ENCODE measurements at places on chromosomes 3 and 15.

GRCh38 chr15:85974348-85974705 lies 105.3 kb upstream of the AGBL1 start:
- ATAC-seq: peak; percentile 93

DNA sequence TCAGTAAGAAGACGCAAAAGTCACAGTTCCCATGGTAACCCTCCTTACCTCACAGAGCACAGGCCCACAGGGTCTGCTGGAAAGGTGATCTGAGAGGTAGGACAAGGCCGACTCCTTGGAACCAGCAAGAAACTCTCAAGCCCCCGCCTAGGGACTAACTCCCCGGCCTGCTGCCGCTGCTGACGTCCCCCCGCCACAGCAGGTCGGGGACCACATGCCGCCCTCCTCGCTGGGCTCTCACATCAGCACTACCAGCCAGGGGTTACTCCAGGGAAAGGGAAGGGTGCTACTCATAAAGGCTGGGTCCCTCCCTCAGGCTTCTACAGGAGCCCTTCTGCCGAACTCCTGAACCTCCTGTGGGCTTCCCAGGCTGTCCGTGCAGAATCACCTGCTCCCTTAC lies 94.2 kb downstream of the XXYLT1 start:
- no peak for ATAC-seq

GRCh38 chr3:57065588-57065987 lies 5.1 kb downstream of the SPATA12 start:
- no peak for ATAC-seq

- no peak for ATAC-seq
These were observed 236.4 kb downstream of the KLF13 start for GRCh38 chr15:31563001-31563400.

GRCh38 chr15:59492389-59493377 lies 54.7 kb downstream of the FAM81A start:
- ATAC-seq: peak; percentile 99

GRCh38 chr3:61701011-61701410 lies 139.6 kb downstream of the PTPRG start:
- no peak for ATAC-seq

- peak; percentile 97 for ATAC-seq
These were observed 8.8 kb upstream of the NPHP3 start for GRCh38 chr3:132730891-132731580.

GRCh38 chr3:168248383-168249204 lies 152.9 kb upstream of the GOLIM4 start:
- peak; percentile 65 for ATAC-seq

DNA sequence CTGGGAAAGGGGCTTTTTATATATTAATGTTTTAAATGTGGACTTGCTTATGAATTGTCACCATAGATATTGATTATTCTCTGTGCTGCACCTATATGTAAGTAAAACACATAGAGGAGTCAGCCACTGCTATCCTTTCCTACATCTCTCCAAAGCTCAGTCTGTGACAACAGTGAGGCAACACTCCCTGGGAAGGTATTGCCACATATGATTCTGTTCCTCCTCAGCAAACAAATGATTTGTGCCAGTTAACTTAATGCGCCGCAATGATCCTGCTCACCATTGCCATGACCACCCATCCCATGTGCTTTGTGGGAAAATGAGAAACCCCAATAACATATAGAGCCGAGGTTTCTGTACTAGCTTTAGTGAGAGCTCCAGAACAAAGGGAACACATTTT lies 75.1 kb upstream of the FBN1 start:
- ATAC-seq: no peak

DNA sequence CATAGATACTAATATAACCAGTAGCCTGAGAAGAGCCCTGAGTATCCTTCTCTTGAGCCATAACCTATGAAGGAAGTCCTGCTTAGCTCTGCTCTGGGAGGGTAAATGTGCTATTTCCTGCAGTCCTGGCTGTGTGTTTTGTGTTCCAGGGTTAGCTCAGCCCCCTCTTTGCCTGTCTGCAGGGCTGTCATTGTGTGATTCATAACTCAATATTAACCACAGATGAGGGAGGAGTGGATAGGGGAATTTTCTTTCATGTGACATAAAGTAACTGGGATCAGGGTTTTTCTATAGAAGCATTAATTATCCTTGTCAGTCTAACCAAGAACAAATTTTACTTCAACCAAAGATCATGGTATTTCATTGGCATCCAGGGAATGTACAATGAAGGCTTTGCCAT lies 183.3 kb upstream of the ZBTB20 start:
- peak; percentile 98 for ATAC-seq

DNA sequence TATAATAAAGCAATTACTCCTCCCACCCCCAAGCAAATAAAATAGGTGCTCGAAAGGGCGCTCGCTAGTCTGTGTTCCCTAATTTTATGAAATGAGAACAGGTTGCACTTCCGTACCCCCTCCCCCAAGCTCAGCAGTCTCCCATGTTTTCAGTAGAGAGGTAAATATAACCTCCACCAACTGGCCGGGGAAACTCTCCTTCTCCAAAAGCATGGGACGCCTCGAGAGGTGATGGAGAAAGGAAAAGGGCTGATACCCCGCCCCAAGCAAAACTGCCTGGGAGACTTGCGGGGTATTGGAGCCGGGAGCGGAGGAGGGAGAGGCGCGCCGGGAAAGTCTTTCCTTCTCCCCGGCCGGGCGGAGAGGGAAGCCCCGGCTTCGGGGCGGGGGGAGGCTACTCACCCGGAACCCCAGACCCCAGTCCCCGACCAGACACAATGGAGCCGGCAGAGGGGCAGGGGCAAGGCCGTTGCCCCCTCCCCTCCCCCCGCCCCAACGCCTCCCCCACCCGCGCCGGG lies 605 bp downstream of the DCUN1D1 start:
- peak; percentile 47 for ATAC-seq

GRCh38 chr15:78259232-78259631 lies 5.1 kb upstream of the DNAJA4 start:
- ATAC-seq: no peak

DNA sequence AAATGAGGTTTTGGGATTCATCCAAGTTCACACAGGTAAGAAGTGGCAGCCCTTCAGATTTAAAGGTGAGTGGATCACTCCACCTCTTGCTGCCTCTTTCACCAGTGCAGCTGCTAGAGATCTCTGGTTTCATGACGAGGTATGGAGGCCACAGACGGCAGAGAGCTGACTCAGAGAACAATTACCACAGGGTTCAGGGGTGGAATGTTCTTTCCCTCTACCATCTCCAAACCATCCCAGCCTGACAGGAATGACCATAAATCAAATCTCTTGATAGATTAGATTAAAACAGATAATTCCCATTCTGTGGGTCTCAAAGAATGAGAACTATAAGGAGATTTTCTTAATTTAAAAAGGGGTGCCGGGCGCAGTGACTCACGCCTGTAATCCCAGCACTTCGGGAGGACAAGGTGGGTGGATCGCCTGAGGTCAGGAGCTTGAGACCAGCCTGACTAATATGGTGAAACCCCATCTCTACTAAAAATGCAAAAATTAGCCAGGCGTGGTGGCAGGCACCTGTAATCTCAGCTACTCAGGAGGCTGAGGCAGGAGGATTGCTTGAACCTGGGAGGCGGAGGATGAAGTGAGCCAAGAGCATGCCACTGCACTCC lies 174.2 kb upstream of the ATP11B start:
- peak; percentile 88 for ATAC-seq

DNA sequence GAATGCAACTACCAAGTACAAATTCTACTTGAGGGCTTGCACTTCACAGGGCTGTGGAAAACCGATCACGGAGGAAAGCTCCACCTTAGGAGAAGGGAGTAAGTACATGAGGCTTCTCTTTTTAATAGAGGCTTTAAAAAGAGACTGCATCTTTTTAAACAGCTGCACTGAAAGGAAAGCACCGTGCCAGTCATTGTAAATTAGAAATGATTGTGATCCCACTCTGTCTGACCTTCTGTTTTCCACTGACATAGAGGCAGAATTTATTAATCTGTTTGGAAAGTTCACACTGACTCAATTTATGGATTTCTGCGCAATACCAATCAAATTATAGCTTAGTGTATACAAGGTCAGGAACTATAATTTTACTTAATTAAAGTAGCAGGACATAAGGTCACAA lies 198.2 kb downstream of the CHL1 start:
- ATAC-seq: no peak

DNA sequence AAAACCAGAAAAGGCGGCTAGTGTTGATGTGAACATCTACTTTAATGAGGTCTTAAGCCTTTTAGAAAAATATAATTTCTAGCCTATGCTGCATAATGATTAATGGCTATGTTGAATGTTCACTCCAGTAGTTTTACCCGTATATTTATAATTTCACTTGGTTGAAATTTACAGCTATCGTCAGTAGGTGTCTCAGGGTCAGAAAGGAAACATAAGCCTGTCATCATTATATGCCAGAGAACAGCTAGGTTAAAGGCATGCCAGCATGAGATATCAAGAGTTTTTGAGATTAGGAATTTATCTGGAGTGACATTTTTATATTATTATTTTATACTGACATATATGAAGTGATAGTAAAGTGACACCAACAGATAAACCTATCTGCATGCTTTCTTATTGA lies 904.1 kb downstream of the OTOL1 start:
- ATAC-seq: no peak

- no peak for ATAC-seq
These were observed 69.2 kb downstream of the DCUN1D1 start for GRCh38 chr3:182910936-182911781.

- ATAC-seq: peak; percentile 84
These were observed 185.1 kb downstream of the GOLGA6L6 start for GRCh38 chr15:20356444-20356910.

- ATAC-seq: no peak
These were observed 47.9 kb downstream of the QTRT2 start for GRCh38 chr3:114104414-114104813.

GRCh38 chr3:51269466-51269865 lies 115.6 kb upstream of the MANF start:
- no peak for ATAC-seq

DNA sequence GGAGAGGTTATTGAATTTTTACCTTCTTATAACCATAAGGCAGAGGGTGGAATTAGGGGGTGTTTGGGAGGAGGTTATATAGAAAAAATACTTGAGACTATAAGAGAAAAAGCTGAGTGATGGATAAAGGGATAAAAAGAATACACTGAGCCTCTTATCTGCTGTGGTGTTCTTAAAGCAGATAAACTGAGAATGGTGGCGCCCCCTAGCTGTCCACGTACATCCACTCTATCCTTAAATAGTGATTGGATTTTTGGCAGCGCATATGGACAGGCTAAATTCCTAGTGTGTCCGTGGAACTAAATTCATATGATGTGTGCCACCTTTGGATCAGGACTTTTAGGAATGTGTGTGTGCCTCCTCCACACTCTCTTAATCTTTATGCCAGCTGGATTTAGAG lies 121.1 kb downstream of the OXSM start:
- peak; percentile 39 for ATAC-seq

GRCh38 chr15:101023501-101024072 lies 104.4 kb downstream of the LRRK1 start:
- no peak for ATAC-seq

DNA sequence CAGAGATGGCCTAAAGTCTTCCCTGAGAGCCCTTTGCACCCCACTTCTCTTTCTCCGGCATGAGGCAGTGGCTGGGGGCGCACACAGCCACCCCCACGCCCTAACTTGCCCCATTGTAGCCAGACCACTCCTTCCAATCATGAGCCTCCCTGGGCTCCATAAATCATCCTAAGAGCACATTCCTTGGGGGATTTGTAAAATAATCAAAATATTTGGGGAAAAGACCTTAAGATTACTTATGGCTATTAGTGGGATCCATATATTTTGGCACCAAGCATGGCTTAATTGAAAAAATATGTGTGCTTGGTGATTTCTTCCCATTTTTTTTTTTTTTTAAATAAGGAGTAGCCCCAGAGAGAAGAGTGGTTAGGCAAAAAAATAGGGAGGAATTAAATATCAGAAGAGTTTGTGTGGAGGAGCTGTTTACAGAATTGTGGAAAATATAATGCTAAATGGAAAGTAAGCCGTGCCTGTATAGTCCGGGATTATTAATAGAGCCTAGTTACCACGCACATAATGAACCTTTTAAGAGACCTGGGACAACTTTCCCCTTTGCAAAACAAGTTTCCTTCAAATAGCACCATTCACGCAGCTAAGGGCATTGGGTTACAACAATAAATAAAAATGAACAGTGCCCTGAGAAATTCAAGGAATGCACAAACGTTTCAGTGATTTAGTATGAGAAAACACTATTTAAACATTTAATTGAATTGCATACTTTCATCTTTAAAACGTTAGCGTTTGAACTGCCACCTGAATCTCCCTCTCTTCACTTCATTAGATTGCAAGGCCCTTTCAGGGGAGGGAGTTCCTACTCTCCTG lies 46.1 kb downstream of the SMAD6 start:
- peak; percentile 83 for ATAC-seq

GRCh38 chr15:71116942-71117341 lies 1.7 kb downstream of the THSD4 start:
- peak; percentile 4 for ATAC-seq

- no peak for ATAC-seq
These were observed 10.5 kb downstream of the CNBP start for GRCh38 chr3:129173206-129173605.

- ATAC-seq: no peak
These were observed 58.3 kb downstream of the BOC start for GRCh38 chr3:113269661-113270060.

- ATAC-seq: no peak
These were observed 70.1 kb downstream of the HERC1 start for GRCh38 chr15:63763476-63764123.

- ATAC-seq: no peak
These were observed 85.0 kb downstream of the FBN1 start for GRCh38 chr15:48560321-48561051.

Data from SK-N-SH treated with all-trans-retinoic acid at 6 μM for 48 hours (cell line).